ENCODE measurements at places on chromosomes 1 and 21.

GRCh38 chr1:215082532-215083382, at the start of gene KCNK2:
TSS of gene KCNK2 (plus strand) at chr1:215082737. CDS start at chr1:215083386, 649 bp downstream.
- no peak for DNase-seq

- no peak for DNase-seq
Observed at GRCh38 chr1:160217481-160218051, 12.4 kb downstream of the PEA15 start.

- DNase-seq: no peak
Observed at GRCh38 chr1:214557952-214558735, 6.7 kb upstream of the PTPN14 start.

DNA sequence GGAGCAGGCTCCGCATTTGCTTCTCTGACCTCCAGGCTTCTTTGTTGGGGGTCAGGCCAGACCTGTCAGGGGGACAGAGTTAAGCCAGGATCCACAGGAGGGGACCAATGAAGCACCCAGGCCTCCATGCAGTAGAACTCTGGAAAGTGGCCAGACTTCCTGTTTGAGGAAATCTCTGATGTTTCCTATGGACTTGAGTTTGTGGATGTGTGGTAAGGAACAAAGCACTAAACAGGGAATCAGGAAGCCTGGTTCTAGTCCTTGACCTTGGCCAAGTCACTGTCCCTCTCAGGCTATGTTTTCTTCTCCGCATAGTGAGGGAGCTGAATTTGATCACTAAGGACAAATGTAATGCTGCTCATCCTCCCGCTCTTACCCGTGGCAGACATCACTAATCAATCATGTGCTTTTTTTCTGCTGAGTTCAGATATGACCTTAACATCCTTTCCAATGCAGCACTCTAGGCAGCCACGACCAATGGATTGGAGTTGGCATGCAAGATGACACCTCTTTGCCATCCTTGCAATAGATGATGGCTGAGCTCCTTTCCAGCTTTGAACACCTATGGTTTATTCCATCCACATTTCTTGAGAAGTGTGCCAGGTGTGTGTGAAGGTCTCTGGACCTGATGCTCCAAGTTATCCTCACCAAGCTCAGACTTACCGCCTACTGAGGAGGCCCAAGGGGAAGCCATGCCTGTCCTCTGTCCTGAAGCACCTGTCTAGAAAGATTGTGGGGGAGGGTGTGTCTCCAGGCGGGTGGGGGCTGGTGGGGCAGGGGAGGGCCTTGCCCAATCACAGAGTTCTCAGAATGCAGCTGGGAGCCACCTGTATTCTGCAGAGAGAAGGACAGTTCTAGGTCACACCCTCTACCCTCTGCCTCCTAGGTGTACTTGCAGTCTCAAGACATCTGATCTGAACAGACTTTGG, 9.9 kb downstream of the SH2D2A start:
- DNase-seq: no peak

DNA sequence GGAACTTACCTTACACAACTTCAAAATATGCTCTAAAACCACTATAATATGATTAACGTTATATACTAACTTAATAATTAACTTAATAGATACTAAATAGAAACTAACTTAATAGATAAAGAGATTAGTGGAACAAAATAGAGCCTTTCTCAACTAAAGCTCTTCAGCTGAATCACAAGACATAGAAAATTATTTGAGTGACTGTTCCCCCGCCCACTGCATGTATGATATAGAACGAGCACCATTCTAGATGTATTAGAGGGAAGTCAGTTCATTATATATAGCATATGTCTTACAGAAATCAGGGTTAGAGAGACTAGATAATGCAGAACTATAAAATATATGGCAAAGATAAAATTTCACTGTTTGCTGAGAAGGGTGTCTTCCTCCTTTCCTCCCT, 16.3 kb downstream of the LYPLAL1 start:
- DNase-seq: no peak

- no peak for DNase-seq
Observed at GRCh38 chr1:50995651-50996050, 25.6 kb downstream of the CDKN2C start.

DNA sequence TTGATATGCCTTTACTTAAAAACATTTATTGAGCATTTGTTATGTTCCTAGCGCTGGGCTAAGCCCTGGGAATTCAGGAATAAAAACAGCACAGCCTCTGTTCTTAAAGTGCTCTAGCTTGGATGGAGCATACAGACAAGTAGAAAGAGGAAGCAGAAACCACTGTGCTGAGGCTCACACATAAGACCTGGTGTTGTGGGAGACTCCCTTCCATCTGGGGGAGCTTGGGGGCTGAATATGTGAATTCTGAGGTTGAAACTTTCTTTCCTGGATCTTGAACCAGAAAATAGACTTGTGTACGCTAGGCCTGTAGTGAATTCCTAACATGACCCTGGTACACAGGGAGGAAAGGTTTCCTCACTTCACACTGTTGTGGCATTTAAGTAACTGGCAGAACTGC, 209.9 kb downstream of the ZNF326 start:
- DNase-seq: no peak

GRCh38 chr1:20339811-20340457, 49.3 kb downstream of the VWA5B1 start:
- no peak for DNase-seq

DNA sequence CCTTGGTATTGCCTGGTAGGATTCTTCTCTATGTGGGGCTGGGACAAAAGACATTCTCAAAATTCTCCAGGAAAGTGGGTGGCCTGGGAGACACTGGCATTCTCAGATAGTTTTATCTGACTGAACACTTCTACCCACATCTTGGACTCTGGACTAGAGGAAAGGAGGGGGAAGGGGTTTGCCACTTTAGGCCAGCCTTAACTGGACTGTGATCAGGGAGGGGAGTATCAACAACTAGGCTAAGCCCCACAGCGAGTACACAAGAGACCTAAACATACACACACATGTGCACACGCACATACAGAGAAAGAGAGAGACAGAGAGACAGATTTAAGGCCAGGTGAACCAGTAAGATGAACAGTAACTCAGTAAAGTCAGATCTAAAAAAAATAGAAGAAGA, 1.2 kb upstream of the SEMA6C start:
- no peak for DNase-seq

GRCh38 chr1:93871366-93871765, 7.6 kb downstream of the DNTTIP2 start:
- DNase-seq: no peak

DNA sequence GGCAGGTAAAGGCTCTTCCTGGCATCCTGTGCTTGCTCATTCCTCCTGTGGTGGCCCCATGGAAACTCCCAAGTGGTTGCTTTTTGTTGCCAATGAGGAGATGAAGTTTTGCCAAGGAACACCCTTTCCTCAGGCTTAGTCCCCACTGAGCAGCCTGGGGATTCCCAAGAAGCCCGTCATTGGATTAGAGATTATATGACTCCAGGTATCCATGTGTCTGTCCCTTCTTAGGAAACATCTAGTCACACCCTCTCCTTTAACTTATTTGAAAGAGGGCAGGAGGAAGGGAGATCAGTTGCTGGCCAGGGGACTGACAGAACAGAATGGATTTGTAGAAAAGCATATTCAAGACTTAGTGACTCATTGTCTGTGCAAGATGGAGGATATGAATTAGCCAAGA, 3.8 kb upstream of the LCE3A start:
- DNase-seq: no peak

- DNase-seq: no peak
Observed at GRCh38 chr1:90722874-90723589, 5.9 kb upstream of the BARHL2 start.

- DNase-seq: no peak
Observed at GRCh38 chr1:167668108-167668507, 38.1 kb downstream of the RCSD1 start.

DNA sequence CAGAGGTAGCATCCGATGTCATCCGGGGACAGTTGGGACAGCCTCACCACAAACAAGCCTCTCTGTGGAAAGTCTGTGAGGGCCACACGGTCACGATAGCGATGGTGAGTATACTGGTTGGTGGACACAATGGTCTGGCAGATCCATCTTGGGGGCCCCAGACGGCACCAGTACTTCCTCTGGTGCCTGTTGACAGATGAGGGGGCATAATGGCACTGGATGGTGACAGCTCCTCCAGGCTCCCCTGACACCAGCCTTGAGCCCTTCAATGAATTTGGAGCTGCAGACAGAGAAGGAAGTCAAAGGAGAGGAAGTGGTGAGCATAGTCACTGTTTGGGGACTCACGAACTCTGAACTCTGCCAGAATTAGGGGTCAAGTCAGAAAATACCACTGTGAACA, 8.0 kb downstream of the FCAMR start:
- DNase-seq: no peak

DNA sequence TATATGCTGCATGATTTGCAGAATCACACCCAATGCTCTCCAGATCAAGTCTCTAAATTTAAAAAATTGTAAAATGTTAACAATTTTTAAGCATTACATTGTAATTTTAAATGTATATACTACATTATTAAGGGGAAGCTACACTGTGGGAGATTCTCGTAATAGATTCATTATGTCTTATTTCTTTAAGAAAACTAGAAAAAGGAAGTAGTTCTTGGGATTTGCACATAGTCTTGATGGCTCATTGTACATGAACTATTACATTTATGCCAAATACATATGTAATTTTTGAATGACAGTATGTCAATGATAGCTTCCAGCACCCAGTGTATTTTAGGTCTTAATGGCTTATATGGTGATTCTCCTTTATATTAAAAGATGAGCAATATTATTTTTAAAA, 250.3 kb downstream of the PTPRC start:
- no peak for DNase-seq

GRCh38 chr1:247360116-247360898, 28.6 kb upstream of the ZNF496 start:
- DNase-seq: no peak

- no peak for DNase-seq
Observed at GRCh38 chr1:71618766-71619530, 538.1 kb upstream of the ZRANB2 start.

Data from stimulated activated CD4-positive, alpha-beta T cell treated with anti-CD3 and anti-CD28 coated beads, Interleukin-4, amount 100 ng/mL, for 4 hours (primary cell).